ENCODE measurements at places on chromosomes 1 and 21.
A peak's percentile ranks its signal among the peaks of the same experiment; 100 is the strongest.

DNA sequence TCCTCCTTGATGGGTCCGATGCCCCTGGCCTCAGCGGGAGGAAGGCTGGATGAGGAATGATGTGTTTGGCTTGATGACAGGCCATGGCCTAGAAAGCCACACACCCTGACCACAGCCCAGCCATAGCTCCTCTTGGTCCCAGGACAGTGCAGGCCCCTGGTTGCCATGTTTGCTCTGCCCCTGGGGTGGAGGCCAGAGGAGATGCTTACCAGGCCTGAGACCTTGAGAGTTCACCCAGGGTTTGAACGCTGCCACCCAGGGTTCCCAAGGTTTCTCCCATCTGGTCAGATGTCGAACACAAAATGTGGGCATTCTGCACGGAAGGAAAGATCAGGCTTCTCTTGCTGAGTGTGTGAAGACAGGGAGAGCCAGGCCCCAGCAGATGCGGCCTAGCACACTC, 2.6 kb downstream of the C1orf226 start:
- DNase-seq = no peak

- no peak for DNase-seq
These were observed 110.2 kb downstream of the EIF4G3 start for GRCh38 chr1:21066356-21067012.

DNA sequence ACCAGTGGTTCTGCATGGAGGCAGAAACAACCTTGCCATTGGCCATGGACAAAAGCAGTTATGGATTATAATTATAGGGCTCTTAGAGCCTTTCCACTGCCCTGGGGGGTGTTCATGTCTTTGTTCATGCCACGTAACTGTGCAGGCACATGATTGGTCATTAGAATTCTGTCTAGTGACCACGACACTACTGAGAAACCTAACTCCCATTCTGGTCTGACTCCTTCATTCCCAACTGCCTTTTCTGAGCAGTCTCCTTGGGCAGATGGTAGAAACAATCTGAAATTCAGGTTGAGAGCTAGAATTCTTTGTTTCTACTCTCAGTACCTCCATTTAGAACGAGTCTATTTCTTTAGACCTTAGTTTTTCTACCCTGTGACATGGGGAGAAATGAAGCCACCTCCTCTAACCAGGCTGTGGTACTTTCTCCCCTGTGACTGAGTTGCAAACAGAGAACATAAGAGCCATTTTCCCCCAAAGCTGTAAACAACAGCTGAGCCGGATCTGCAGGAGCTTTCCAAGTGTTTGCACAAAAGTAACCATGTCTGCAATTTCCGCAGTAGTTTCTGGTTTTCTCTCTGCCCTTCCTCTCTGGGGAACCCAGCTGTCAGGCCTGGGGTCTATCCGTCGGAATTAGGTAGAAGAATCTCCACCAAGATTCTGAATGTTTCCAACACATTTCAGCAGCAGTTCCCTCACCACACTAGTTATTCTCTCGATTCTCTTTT, 37.7 kb upstream of the IPO9 start:
- DNase-seq = no peak

DNA sequence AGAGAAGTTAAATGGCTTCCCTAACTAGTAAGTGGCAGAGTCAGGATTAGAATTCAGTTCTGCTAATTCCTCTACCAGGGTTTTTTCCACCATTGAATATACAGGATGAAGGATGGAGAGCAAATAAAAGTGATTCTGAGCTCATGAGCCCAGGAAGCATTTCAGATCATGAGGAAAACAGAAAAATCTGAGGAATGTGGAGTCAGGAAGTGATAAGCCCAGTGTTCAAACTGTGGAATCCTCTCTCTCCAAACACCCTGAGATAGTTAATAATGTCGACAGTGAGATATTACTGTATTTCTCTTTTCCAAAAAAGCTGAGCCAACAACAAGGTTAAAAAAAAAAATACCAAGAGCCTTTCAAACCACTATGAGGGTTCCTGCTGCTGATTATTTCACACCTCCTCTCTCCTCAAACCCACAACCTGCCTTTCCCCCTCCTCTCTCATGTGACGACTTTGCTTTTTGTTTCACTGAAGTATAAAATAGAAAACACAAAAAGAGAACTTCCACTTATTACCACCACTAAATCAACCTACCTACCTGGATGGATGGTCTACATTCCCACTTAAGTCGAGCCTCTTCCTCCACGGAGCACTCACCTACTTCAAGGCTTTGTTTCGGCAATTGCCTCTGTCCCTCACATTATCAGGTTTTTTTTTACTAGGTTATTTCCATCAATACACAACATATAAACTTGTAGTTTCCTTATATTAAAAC, 8.9 kb downstream of the SLAMF1 start:
- peak; percentile 53 for DNase-seq

DNA sequence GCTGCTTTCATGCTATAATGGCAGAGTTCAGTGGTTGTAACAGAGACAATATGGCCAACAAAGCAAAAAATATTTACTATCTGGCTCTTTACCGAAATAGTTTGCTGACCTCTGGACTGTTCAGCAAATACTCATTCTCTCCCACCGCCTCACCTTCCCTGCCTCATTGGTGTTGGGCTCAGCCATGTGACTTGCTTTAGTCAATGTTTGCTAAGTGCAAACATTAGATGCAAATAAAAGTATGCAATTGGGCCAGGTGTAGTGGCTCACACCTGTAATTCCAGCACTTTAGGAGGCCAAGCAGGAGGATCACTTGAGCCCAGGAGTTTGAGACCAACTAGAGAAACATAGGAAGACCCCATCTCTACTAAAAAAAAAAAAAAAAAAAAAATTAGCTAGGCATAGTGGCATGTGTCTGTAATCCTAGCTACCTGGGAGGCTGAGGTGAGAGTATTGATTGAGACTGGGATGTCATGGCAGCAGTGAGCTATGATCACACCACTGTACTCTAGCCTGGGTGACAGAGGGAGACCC, 55.1 kb downstream of the RPL5 start:
- DNase-seq = no peak

DNA sequence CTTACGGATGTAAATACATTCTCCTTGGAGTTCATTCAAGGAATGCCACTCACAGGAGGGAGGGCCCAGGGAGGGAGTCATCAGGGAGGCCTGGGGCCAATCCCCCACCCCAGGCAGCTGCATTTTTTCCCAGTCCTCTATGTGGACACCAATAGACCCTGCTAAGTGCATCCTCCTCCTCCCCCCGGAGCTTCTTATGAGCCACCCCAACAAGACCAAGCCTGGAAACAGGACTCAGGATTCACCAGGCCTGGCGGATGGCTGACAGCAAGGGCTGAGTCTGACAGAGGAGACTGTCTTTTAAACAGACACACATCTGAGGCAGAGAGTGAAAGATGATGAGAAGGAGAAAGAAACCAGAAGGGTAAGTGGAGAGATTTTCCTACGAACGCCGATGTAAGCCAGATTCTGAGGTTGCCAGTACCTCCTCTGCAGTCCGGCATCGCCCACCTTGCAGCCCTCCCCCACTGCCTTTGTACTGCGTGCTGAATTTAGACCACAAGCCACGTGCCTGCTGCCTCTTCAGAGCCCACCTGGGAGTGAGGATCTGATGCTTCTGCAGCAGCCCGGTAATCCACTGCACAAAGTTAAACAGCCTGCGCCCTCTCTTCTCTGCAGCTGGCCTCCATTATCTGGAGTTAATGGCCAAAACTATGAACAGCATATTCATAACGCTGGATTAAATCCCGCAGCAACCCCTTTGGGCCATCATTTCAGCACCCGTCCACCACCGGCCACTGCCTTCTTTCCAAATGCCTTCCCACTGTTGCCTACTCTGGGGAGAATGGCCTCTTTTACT, 17.6 kb upstream of the SFPQ start:
- DNase-seq = no peak

DNA sequence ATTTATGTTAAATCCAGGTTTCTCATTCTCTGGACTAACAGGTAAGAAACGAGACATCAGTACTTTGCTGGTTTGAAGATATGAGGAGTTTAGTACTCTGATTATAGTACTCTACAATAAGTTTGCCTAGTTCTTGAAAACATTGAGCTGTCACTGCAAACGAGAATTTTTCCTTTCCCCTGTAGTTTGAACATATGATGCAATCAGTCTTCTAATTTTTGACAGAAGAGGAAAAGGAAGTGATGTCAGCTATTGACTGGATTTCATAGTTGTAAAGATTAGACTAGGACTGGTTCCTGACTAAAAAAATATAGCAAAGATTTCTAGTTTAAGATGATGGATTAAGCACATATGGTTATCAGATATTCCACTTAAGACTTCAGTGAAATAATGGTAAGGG, 461.9 kb downstream of the LRRIQ3 start:
- no peak for DNase-seq

DNA sequence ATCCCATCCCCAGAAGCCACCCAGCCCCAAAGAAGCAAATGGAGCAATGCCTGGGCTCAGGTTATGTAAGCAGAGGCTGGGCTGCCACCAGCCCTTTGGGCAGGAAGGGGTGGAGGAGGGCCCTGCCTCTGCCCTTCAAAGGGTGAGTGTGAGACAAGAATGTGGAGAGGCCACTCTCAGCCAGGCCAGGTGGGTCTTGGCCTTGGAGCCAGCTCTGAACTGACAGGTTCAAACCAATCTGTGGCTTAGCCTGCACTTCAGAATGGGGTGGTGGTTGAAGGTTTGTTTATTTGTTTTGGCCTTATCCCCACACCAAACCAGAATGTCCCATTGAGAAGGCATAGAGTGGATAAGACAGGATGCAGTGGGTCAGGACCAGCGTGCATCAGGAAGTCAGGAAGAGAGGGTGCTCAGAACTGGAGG, 29.8 kb downstream of the C1orf116 start:
- DNase-seq = peak; percentile 30

GRCh38 chr21:31198575-31198974, 145.5 kb downstream of the TIAM1 start:
- DNase-seq = peak; percentile 43

GRCh38 chr1:41681331-41682098, 197.0 kb upstream of the EDN2 start:
- DNase-seq = peak; percentile 84

- DNase-seq = no peak
These were observed 5.3 kb upstream of the TNN start for GRCh38 chr1:175062339-175062738.

DNA sequence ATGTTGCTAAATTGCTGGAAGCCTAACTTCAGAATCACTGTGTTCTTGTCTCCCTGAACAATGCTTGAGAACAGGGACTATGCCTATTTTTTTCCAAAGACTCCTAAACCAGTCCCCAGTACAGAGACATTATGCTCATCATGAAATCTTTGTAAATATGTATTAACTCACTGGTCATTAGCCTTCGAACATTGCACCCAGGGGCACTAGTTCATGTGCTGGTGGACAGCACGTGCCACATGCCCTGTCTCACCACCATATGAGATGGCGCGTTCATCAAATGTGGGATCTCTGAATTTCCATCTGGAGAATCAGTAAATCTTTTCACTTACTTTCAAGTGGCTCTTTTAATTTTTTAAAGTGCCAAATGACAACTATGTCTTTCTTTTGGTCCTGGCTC, 11.0 kb upstream of the ATP1A1 start:
- no peak for DNase-seq

GRCh38 chr1:245382981-245383380, 228.2 kb downstream of the KIF26B start:
- no peak for DNase-seq

DNA sequence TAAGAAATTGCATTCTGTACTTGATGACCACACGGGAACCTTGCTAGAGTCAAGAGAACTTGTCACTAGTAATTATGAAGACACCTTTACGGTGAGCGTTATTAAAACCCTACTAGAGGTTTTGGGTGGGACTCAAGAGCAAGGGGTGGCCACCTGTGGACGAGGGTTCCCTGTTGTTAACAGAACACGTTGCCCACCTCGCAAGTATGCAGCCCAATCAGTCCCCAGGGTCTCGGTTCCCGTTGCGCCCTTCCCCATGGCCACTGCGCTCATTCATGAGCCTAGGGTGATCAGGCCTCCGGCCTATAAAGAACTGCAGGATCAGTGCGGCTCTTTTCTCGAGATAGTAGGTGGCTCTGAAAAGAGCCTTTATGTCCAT, 30.2 kb upstream of the RNF187 start:
- DNase-seq = no peak

DNA sequence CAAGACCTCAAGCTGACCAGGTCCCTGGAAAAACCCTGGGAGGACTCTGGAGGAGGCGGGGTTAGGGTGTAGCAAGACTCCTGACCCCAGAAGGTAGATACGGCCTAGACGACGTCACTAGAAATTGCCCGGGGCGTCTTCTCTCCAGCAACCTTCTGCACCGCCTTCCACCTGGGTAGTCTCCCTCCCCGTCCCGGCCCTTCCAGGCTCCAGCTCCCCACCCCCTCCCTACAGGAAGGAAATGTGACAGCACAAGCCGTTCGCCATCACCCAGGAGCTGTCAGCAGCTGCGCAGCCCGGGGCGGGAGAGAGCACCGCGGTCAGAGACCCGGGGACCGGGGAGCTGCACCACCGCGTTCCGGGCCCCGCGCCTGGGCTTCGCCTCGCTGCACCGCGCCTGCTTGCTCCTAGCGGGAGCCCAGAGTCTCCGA, 20.0 kb downstream of the SERTAD4 start:
- DNase-seq = no peak

- DNase-seq = no peak
These were observed 87.5 kb downstream of the CD247 start for GRCh38 chr1:167430849-167431242.

DNA sequence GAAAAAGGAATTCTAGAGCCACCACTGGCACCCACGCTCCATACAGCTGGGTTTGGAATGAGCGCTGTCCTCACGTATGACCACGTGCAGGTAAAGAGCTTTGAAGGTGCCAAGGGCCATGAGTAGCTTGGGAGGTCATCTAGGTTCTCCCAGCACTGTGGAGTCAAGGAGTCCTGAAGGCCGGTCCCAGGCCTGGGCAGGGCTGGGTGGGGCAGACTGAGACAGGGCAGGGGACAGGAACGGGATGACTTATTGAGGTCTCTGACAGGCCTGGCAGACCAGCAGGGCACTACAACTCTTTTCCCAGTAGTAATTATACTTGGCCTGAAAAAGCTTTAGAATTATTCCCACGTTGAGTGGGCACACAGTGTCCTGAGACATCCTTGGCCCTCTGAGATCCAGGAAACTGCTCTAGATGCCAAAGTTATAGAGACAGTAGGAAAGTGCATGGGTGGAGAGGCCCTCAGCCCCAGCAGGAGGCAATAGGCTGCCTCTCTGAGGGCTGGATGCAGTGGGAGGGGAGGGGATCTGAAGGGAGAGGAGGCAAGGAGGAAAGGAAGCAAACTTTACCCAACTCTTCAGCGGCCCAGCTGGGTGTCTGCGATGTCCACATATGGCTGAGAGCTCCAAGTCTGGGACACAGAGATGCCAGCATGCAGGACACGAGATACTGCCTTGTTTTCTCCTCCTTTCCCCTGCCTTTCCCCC, 1.8 kb upstream of the CDA start:
- no peak for DNase-seq

- peak; percentile 100 for DNase-seq
These were observed 76.3 kb downstream of the ITPKB start for GRCh38 chr1:226662642-226663326.

DNA sequence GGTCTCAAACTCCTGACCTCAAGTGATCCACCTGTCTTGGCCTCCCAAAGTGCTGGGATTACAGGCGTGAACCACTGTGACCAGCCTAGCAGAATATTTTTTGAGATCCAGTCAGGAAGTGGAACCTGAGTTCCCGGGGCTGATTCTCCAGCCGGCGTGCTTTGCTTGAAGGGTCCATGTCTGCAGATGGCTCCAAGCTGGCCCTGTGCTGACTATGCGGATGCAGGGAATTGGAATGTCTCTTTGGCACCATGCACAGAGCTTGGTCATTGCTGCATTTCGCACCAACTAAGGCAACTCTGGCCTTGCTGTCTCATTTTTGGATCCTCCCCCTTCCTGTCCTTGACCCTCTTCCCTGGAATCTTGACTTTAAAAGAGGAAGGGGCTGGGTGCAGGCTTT, 28.1 kb downstream of the ARHGEF10L start:
- DNase-seq = peak; percentile 68

- DNase-seq = peak; percentile 42
These were observed 37.7 kb downstream of the KIAA0040 start for GRCh38 chr1:175154629-175155472.
